Heart left ventricle (tissue), 16 donors: ENCODE measurements at places on chromosomes 3 and 15. TPM values are rescaled to one million over a fixed set of nuclear protein-coding genes. Genes with fewer than 3 reads are reported as not detected.

DNA sequence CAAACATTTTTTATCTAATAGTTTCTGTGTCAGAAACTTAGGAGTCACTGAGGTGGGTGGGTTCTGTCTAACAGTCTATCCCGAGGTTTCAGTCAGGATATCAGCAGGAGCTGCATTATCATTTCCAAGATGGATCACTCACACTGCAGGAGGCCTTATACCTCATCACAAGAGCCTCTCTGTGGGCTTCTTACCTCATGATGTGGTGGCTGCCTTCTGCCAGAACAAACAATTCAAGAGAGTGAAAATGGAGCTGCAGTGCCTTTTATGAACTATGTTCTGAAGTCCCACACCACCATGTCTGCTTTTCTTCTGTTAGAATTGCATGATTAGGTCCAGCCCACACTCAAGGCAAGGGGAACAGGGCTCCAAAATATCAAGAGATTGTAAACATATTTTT is 27.9 kb downstream of the RFX7 start:
- DNase-seq: no peak

DNA sequence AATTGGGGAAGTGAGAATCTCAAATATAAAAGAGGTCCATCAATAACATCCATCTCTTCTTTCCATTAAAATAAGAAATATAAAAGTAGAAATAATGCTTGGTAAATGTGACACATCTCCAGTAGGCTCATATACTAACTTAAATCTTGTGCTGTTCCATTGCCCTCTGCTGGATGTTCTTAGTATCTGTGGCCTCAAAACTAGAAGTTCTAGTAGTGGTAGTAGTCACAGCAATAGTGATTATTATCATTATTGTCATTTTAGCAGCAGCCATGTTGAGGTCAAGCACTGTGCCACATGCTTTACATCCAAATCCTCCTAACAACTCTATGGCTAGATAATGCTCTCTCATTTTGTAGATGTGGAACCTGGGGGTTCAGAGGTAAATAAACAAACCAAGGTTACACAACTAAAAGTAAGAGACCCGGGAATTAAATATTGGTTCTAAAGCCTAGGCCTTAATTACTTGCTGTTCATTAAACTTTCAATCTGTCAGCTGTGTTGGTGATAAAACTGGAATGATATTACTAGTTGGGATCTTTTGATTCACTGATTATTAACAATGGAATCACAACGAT is 20.2 kb upstream of the BTLA start:
- no peak for DNase-seq

GRCh38 chr3:123765475-123766128 is 118.5 kb downstream of the MYLK start:
- DNase-seq: no peak

GRCh38 chr3:46440531-46441294 is 24.0 kb downstream of the LTF start:
- DNase-seq: no peak

DNA sequence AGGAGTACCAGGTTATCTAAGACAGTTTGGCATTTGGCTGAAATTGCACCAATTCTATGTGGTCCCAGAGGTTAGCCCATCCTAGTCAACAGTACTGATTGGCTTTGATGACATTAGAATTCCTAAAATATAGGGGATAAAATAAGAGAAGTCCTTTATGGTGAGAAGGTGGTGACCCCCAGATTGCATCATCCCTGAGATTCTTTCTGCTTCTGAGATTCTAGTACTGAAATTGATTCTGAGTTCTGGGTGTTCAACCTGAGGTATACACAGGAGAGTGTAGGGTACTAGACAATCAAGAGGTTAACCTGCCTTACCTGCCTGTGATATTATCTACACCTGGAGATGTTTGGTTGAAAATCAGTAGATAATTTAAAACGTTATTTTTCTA is 140.9 kb upstream of the MRPS22 start:
- DNase-seq: no peak

Gene SEMA3B
- total RNA-seq: 19.3 TPM
